ENCODE measurements at places on chromosomes 3 and 15.

GRCh38 chr15:94237903-94238302 is 6.5 kb downstream of the MCTP2 start:
- DNase-seq = no peak

GRCh38 chr3:178663201-178663934 is 127.1 kb downstream of the KCNMB2 start:
- DNase-seq = no peak

- no peak for DNase-seq
Observed at GRCh38 chr3:38317192-38317759, 29.3 kb upstream of the XYLB start.

DNA sequence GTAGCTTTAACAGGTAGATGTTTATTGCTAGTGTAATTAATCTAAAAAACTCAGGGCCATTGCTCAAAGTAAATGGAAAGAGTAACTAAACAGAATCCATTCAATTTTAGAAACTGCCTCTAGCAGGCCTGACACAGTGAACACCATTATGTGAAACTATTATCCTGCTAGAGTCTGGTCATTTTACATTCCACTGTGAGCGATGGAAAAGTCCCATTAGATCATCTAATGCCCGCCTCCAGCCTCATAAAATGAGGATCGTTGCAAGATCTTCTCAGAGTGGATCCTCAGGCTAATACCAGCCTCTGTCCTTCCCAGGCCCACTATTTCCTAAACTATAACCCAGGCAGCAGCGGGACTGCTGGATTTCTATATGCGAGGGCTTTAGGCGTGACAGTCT is 107.7 kb downstream of the WDR76 start:
- DNase-seq = no peak

DNA sequence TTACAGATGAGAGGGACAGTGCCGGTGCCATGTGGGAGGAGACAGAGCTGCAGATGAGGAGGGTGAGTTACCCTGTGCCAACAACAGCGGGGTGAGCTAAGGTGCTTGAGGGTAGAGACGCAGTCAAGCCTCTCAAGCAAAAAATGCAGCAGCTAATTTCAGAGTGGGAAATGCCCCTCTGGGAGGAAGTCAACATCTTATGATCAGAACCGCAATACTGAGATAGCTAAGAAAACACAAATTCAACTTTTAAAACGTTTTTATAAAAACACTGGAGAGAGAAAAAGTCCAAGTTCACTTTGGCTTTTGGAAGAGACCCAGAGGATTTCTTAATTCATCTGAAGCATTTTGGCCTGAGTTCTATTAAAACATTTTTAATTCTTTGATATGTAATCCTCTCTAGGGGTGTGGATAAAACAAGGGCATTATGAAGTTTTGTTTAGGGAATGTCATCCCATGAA is 319.2 kb downstream of the SLC9A9 start:
- no peak for DNase-seq
